ENCODE measurements at places on chromosomes 6 and 20. TPM values are rescaled to one million over a fixed set of nuclear protein-coding genes. Genes with fewer than 3 reads are reported as not detected.
A peak's percentile ranks its signal among the peaks of the same experiment; 100 is the strongest.

GRCh38 chr6:134105940-134106339, 53.5 kb upstream of the SLC2A12 start:
- no peak overlapping the region for H3K4me3 ChIP-seq
- H3K36me3 ChIP-seq = no peaks in the 10 kb centered on the region
- H3K27me3 ChIP-seq = no peaks in the 10 kb centered on the region
- no peak overlapping the region for H3K27ac ChIP-seq
- H3K4me1 ChIP-seq = peaks cover 14% of the 10 kb centered on the region

- peak overlapping the region; percentile 80 for H3K4me3 ChIP-seq
- H3K27ac ChIP-seq = peak overlapping the region; percentile 46
- H3K4me1 ChIP-seq = peaks cover 28% of the 10 kb centered on the region
- peaks cover 4% of the 10 kb centered on the region for H3K36me3 ChIP-seq
- no peaks in the 10 kb centered on the region for H3K27me3 ChIP-seq
- peak; percentile 92 for DNase-seq
Observed at GRCh38 chr20:63978319-63979228, 868 bp downstream of the SAMD10 start.

SLC32A1 gene
- total RNA-seq = not detected

TM9SF4 gene
- total RNA-seq = 32.6 TPM

- no peaks in the 10 kb centered on the region for H3K36me3 ChIP-seq
- no peak overlapping the region for H3K27ac ChIP-seq
- H3K27me3 ChIP-seq = peaks cover 26% of the 10 kb centered on the region
- H3K4me1 ChIP-seq = peaks cover 7% of the 10 kb centered on the region
Observed at GRCh38 chr6:39294899-39295298, 19.3 kb downstream of the KCNK17 start.

DNA sequence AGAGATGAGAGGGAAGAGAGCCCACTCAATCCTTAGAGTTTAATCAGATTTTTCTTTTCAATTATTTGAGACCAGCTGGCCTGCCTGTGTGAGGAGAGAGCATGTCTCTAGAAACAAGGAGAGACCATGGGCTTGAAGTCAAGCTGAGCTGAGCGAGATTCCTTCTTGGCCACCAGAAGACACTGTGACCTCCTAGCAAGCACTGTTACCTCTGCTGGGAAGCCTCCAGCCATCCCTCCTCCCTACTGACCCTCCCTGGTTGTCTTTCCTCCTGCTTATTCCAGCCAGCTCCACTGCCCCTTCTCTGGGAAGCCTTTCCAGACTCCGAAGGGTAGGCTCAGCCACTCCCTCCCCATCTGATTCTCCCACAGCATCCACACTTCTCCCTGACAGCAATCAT, 110.0 kb downstream of the SCML4 start:
- no peak for DNase-seq
- H3K27ac ChIP-seq = no peak overlapping the region
- peaks cover 13% of the 10 kb centered on the region for H3K27me3 ChIP-seq

DNA sequence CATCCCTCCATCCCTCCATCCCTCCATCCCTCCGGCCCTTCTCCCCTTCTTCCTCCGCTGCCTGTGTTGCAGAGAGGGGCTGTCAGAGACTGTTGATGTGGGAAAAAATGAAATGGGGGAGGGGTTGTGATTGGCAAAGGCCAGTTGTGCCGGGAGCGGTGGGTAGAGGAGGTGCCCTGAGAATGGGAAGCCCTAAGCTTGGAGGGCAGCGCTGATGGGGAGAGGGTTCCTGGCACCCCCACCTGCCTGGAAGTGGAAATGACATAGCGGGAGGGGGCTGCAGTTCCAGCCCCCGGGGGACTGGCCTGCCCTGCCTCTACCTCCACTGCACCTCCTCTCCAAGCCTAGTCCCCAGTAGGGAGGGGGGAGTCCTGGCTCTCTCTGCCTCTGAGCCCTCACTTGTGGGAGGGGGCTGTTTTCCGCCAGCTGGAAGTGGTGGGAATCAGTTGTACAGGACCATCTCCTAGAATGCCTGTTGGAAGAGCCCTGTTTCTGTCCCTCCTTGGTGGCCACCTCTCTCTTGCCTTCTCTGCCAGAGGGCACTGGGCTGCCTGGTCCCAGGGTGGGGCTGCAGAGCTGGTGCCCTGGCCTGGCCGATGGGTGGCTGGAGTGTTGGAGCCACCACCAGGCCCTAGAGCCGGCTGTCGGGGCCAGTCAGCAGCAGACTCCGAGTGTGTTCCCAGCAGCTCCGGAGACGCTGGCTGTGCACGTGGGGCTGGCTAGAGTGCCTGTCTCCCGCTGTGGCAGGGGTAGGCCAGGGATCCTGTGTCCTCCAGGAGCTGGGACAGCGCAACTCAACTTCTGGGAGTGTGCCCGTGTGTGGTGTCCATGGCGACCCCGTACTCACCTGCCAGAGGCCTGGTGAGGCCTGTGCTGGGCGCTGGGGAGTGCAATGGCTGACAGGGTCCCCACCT, 1.5 kb downstream of the DLGAP4 start:
- no peak overlapping the region for H3K4me3 ChIP-seq
- H3K27ac ChIP-seq = no peak overlapping the region
- no peak for DNase-seq
- H3K36me3 ChIP-seq = no peaks in the 10 kb centered on the region
- H3K27me3 ChIP-seq = peaks cover 54% of the 10 kb centered on the region

OPN5 gene
- not detected for total RNA-seq

FAM209B gene
- not detected for total RNA-seq

GRCh38 chr6:90953405-90954161, 366.7 kb upstream of the MAP3K7 start:
- H3K27ac ChIP-seq = no peak overlapping the region
- H3K4me3 ChIP-seq = no peak overlapping the region
- H3K36me3 ChIP-seq = no peaks in the 10 kb centered on the region
- DNase-seq = no peak
- peaks cover 10% of the 10 kb centered on the region for H3K27me3 ChIP-seq

DNA sequence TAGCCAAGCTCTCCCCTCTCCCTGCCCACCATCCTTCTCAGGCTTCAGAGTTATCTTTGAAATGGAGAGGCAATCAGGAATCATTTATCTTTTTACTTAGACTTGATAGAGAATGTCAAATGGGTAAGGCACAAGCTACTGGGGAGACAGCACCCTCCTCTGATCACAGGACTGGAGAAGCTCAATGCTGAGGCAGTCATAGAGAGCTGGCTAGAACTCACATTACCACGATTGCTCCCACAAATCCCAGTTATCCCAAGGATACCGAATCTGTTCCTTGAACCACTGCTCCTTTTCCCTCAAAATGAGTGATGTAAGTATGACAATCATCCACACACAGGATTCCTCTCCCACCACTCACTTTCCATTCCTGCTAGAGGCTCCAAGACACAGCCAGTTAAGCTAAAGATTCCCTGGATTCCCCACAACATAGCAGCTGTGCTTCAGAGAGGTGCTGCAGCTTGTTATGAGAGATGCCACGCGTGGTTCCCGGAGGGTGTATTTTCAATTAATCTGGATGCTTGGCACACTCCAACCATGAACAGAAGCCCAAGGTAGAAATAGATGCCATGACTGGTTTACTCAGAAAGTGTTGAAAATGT, 96.2 kb upstream of the VGLL2 start:
- no peak overlapping the region for H3K4me3 ChIP-seq
- peak overlapping the region; percentile 70 for H3K27ac ChIP-seq
- no peaks in the 10 kb centered on the region for H3K36me3 ChIP-seq
- H3K27me3 ChIP-seq = no peaks in the 10 kb centered on the region
- peaks cover 45% of the 10 kb centered on the region for H3K4me1 ChIP-seq

SLC17A3 gene
- not detected for total RNA-seq

GRCh38 chr6:44446626-44447300, 59.3 kb downstream of the CDC5L start:
- DNase-seq = peak; percentile 80
- peaks cover 37% of the 10 kb centered on the region for H3K4me1 ChIP-seq
- H3K36me3 ChIP-seq = peaks cover 33% of the 10 kb centered on the region
- peak overlapping the region; percentile 17 for H3K4me3 ChIP-seq
- peak overlapping the region; percentile 74 for H3K27ac ChIP-seq

- peak overlapping the region; percentile 83 for H3K27ac ChIP-seq
- H3K4me1 ChIP-seq = peaks cover 21% of the 10 kb centered on the region
- DNase-seq = peak; percentile 76
- H3K27me3 ChIP-seq = no peaks in the 10 kb centered on the region
- H3K36me3 ChIP-seq = no peaks in the 10 kb centered on the region
- H3K4me3 ChIP-seq = peak overlapping the region; percentile 71
Observed at GRCh38 chr6:42452171-42453030, 675 bp upstream of the TRERF1 start.

DNA sequence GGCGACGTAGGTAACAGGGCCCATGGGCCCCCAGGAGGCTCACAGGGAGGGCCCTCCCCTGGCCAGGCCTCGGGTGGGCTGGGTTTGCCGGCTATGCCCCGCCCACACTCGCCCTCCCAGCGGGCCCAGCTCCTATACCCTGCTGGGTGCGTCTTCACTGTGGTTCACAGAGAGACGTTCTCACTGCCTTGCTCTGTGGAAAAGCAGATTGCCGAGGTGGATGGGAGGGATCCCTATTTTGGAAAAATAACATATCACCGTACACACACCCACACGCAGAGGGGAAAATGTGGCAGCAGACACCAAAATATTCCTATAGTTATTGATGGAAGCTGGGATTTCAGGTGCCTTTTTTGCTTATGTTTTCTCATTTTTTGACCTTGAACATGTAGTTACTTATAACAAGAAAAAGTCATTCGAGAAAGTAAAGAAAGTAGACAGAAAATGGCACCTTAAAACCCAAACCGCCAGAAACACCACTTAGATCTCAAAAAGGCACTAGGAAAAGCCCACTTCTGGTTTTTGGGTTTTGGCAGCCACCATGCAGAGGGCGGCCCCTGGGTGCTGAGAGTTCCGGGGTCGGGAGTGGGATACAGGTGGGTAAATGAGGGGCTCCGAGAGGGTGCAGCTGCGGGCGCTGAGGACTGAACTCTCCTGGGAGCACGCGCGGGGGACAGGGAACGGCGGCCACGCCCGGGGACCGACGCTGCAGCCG, 49.4 kb downstream of the TMEM242 start:
- no peaks in the 10 kb centered on the region for H3K36me3 ChIP-seq
- DNase-seq = no peak
- H3K27ac ChIP-seq = no peak overlapping the region
- H3K4me3 ChIP-seq = peak overlapping the region; percentile 81
- peaks cover 3% of the 10 kb centered on the region for H3K4me1 ChIP-seq

DNA sequence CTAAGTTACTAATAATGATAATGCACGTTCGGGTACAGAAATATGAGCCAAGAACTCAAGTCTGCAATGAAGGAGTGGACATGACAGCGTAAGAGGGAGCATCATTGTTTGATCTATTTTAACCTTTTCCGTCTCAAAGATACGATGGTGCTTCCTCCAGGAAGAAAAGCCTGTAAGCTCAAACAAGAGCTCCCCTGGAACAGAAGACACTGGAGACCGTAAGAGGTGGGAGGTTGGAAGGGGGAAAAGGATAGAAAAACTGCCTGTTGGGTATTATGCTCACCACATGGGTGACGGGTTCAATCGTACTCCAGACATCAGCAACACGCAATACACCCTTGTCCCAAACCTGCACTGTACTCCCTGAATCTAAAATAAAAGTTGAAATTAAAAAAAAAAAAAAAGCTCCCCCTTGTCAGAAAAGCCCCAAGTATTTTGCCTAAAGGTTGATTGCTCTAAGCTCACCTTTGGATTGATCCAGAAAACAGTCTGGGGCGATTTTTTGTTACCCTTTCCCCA, 180.5 kb downstream of the TRIM27 start:
- H3K4me1 ChIP-seq = peaks cover 1% of the 10 kb centered on the region
- no peaks in the 10 kb centered on the region for H3K27me3 ChIP-seq
- peak overlapping the region; percentile 62 for H3K4me3 ChIP-seq
- DNase-seq = peak; percentile 8
- H3K27ac ChIP-seq = no peak overlapping the region

DNA sequence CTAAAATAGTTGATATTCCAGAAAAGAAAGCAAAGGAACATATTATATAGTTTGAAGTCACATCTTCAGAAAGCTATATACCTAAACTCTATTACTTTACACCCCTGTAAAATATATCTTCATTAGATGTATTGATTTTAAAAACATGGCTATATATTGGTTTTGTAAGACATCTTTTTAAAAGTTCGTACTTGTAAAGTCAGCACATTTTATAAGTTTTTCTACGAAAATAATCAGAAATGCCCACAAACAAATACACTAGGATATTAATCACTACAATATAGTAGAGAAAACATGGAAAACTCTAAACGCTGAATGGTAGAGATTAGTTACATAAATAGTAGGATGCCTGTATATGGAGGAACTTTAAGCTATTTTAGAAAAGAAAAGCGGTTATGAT, 52.9 kb downstream of the RNF217 start:
- no peak overlapping the region for H3K4me3 ChIP-seq
- H3K4me1 ChIP-seq = peaks cover 4% of the 10 kb centered on the region
- no peaks in the 10 kb centered on the region for H3K27me3 ChIP-seq
- no peaks in the 10 kb centered on the region for H3K36me3 ChIP-seq
- no peak overlapping the region for H3K27ac ChIP-seq
- no peak for DNase-seq

DNA sequence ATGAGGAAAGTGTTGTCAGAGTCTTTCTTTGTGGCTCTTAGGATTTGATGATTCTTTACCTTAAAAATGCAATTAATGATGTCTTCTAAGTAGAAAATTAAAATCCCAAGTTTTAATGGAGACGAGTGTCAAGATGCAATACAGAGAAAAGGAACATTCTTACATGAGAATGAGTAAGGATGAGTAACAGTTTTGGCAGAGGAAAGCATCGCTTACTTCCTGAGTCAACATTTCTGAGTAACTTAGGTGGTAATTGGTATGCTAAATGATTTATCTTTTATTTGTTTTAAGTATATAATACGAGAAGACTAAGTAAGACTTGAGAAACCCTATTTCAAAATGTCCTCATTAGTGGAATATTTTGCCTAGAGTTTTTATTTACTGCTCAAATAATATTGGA, 101.3 kb downstream of the RTN4IP1 start:
- peak; percentile 88 for DNase-seq
- peaks cover 18% of the 10 kb centered on the region for H3K36me3 ChIP-seq
- no peaks in the 10 kb centered on the region for H3K27me3 ChIP-seq

DNA sequence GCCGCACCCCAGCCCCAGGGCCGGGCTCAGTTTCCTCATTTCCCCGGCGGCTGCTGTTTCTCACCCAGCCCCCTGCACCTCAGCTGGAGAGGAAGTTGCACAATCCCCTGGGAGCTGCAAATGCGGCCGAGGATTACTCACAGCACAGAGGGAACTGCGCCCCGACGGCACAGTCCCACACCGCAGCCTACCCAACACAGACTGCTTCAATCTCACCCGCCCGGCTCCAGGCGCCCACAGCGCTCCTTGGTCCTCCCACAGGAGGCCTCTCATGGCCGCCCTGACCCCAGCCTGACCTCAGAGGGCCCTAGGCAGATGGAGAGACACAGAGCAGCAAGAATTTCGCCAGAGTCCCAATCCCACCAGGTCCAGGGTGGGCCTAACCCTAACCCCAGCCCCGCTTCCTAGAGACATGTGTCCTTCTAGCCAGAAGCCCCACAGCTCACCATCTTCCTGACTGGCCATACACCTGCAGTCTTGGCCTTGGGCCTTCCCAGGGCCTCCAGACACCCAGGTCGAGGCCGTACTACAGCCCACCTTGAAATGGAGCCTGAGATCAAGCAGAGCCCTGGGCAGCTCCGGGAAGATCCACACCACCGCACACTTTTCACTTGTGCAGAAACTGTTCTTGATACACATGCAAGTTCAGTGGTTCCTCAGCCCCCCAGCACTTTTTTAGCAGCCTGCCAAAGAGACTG, 11.7 kb downstream of the TFEB start:
- no peaks in the 10 kb centered on the region for H3K27me3 ChIP-seq
- no peaks in the 10 kb centered on the region for H3K36me3 ChIP-seq
- H3K27ac ChIP-seq = no peak overlapping the region

LGSN gene
- not detected for total RNA-seq
